ENCODE measurements at places on chromosomes 2 and 18. TPM values are rescaled to one million over a fixed set of nuclear protein-coding genes. Genes with fewer than 3 reads are reported as not detected.

The TSPYL6 gene
- total RNA-seq, result not detected

DNA sequence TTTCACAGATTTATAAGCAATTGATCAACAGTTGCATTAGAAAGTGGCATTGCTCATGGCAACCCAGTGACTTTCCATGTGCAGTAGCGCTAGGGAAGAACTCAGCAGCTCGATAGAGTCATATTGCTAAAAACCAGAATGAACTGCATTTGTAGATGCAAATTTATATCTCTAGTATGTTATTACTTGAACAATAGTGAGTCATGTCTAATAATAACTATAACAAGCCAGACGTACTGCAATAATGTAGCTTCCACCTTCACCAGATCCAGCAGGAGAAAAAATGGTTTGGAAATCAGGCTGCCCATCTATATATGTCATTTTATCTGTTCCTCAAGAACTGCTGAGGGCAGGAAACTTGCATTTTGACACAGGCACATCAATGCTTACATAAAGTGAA is 66.5 kb upstream of the FIGN start:
- DNase-seq, result no peak

- no peak for DNase-seq
Measured at GRCh38 chr2:136111711-136112110, 6.2 kb downstream of the CXCR4 start.

DNA sequence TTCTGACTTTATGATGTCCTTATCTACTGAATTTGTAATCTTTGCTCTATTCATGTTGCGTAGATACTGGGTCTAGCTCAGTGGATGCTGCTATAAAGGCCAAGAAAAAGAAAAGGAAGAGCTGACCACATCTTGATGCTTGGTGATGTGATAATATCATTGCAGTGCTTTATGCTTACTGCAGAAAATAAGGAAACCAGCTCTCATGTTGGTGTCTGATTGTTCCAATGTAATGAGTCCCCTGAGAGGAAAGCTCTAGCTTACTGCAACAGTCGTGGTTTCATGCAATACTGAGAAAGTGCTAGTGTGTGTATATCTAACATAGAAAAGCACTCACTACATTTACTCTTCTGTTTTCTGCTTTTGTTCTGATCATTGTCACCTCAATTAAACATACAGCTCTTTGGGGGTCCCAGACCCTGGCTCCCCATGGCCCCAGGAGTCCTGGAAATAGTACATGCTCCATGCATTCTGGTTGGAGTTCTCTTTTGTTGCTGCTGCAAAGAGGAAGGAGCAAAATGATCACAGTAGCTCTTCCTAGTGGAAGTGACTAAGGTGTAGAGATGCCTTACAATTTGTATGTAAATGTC is 338.8 kb downstream of the CYRIA start:
- no peak for DNase-seq

- DNase-seq, result peak; percentile 52
Measured at GRCh38 chr18:13868501-13869271, 44.7 kb downstream of the MC5R start.

- DNase-seq, result no peak
Measured at GRCh38 chr18:72993250-72993649, 125.5 kb upstream of the NETO1 start.

Measured in H9 (cell line).